ENCODE measurements at places on chromosomes 5 and 9.

GRCh38 chr5:154038261-154038706 lies 426 bp downstream of the FAM114A2 start:
- DNase-seq, result peak; percentile 48

- no peak for DNase-seq
Observed at GRCh38 chr5:157273131-157273556, 7.2 kb downstream of the CYFIP2 start.

DNA sequence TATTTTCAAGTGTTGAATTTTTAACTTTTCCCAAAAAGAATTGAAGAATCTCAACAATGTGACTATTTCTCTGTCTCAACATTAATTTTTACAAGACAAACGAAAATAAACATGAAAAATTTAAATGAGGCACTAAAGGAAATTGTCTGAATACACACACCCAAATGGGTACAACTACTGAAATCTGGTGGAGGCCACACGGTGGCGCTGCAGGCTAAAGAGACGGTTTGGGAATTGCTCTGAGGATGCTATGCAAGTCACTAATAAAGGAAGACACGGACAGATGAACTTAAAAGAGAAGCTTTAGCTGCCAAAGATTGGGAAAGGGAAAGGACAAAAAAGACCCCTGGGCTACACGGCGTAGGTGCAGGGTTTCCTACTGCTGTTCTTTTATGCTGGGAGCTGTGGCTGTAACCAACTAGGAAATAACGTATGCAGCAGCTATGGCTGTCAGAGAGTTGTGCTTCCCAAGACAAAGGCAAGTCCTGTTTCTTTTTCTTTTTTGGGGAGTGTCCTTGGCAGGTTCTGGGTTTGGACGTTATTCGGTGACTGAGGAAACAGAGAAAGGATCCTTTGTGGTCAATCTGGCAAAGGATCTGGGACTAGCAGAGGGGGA lies at the start of gene PCDHB10:
Gene PCDHB10 (plus strand): TSS at position 244 of the 616 bp plus-strand sequence. CDS start 200 bp downstream, at position 444.
- DNase-seq, result peak; percentile 17

DNA sequence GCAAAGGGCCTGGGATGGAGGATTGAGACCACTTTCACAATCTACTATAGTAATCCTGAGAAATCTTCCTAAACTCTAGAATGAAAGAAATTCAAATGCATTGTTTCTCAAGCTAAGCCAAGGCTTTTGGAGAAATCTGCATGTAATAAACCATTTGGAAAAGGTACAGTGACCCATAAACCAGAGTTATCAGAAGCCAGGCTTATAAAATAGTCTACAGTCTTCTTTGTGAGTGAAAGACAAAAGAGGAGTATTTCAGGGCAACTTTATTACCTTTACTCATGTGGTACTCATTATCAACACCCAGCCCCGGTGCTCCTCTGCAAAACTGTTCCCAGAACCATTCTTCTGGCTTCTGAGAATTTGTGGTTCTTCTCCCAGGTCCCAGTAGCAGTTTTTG lies 87.0 kb downstream of the GALNT10 start:
- DNase-seq, result no peak

DNA sequence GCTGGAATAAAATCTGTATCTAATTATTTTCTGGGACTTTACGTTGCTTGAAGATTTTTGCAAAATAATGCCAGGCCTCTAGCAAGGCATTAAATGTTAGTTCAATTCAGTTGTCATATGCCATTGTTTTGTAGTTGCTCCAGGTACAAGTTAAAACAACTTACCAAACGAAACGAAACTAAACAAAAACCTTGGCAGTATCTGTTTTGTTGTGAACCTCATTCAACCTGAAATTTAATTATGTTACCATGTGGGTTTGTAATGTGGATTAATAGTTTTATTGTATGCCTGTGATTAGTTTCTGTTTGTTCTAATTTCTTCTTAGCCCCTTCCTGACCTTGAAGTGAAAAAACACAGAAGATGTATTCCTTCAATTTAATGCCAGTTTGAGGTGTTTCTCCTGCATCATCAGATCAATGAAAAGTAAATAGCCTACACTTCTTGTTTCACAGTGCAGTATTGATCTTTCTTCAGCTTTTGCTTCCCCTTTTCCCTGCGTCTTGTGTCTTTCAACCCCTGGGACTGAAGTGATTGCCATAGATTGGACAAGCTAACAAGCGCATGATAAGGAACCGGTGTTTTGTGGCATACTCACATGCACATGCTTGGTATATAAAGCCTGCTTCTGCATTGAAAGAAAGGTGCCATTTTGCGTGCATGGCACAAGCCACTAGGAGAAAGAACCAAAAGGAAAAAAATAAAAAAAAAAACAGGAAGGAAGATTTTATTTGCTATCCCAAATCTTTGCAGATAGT lies 699.0 kb upstream of the ARRDC3 start:
- no peak for DNase-seq

- DNase-seq, result no peak
Observed at GRCh38 chr9:116020146-116020545, 133.4 kb upstream of the PAPPA start.

- DNase-seq, result no peak
Observed at GRCh38 chr9:97759581-97760288, 62.6 kb upstream of the XPA start.

GRCh38 chr9:28820741-28821140 lies 1247.5 kb upstream of the C9orf72 start:
- no peak for DNase-seq

DNA sequence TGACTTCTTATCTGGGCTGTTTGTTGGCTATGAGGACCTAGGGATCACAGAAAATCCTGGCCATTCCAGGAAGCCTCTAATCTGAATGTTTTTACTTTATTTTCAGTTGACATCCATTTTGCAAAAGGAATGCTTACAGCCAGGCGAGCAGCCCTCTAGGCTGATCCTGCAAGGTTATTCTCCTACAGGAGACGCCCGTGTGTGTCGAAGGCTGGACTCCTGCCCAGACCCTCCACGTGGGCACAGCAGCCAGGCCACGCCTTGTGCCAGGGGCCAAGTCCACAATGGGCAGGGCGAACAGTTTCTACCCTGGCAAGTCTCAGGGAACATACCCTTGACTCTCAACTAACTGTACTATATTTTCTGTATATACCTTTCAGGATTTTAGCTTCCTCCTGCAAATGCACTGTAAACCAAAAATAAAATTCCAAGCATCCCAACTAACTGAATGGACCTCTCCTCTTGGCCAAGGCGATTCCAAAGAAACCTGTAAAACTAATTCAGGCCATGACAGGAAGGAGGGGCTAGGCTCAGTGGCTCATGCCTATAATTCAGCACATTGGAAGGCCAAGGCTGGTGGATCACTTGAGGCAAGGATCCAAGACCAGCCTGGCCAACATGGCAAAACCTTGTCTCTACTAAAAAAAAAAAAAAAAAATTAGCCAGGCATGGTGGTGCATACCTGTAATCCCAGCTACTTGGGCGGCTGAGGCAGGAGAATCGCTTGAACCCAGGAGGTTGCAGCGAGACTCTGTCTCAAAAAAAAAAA lies 5.7 kb downstream of the CMBL start:
- no peak for DNase-seq

DNA sequence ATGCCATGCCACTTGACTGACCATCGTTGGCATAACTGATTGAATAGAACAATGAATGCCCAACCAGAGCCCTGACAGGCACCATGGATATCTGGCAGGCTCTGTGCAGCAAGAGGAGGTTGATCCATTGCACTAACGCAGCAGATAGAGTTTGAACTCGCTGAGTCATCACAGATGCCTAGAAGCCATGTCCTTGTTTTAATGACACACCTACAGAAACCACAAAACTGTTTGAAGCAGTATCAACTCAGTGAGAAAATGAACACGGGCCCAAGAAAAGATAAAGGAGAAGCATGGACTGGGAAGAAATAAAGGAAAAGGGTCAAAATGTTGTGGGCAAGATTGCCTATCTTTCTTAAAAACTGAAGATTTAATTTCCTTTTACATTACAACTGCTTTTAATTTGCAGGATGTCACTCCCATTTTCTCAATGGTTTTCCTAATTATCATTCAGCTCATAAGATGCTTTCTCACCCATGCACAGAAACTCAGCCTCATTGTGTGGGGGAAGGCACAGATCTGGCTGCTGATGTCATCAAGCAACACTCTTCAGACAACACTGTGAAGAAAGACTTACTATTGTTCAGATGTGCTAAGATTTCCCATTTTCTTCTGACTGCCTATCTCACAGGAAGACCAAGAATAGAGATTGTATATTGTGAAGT lies 129.0 kb downstream of the PIK3R1 start:
- no peak for DNase-seq

DNA sequence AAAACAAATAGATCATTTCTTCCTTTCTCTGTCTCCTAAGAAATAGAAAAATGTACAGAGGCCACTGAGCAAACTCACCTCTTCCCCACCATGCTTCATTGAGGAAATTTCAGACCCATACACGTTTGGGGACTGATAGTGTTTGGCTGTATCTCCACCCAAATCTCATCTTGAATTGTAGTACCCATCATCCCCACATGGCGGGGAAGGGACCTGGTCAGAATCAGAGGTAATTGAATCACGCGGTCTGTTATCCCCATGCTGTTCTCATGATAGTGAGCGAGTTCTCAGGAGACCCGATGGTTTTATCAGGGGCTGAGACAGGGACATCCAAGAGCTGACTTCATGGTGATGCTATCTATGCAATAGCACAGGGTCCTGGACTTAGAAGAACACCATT lies 1655.8 kb downstream of the MAT2B start:
- DNase-seq, result peak; percentile 25

GRCh38 chr5:139845846-139846681 lies 50.5 kb downstream of the PSD2 start:
- no peak for DNase-seq

DNA sequence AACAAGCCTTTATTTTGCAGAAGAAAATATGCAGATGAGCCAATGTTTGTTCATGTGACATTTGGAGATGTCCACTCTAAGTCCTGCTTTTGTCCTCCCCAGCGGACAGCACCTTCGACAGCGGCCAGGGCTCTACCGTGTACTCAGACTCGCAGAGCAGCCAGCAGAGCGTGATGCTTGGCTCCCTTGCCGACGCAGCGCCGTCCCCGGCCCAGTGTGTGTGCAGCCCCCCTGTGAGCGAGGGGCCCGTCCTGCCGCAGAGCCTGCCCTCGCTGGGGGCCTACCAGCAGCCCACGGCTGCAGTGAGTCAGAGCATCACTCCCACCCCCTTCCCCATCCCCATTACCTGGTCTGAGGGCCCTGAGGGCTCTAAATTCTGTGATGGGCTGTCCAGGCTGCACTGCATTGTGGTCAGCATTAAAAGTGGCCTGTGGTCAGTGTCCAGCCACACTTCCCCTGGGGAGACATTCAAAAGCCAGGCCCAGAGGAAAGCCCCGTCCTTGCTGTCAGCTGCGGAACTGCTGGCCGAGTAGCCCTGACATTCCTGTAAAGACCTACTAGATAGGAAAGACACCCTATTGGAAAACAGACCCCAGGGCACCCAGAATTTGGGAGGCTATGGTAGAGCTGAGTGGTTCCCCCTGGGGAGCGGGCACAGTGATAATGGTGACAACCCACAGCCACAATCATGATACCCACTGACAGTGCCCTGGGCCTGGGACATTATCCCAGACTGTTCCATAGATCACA lies 69.0 kb downstream of the WNK2 start:
- no peak for DNase-seq

DNA sequence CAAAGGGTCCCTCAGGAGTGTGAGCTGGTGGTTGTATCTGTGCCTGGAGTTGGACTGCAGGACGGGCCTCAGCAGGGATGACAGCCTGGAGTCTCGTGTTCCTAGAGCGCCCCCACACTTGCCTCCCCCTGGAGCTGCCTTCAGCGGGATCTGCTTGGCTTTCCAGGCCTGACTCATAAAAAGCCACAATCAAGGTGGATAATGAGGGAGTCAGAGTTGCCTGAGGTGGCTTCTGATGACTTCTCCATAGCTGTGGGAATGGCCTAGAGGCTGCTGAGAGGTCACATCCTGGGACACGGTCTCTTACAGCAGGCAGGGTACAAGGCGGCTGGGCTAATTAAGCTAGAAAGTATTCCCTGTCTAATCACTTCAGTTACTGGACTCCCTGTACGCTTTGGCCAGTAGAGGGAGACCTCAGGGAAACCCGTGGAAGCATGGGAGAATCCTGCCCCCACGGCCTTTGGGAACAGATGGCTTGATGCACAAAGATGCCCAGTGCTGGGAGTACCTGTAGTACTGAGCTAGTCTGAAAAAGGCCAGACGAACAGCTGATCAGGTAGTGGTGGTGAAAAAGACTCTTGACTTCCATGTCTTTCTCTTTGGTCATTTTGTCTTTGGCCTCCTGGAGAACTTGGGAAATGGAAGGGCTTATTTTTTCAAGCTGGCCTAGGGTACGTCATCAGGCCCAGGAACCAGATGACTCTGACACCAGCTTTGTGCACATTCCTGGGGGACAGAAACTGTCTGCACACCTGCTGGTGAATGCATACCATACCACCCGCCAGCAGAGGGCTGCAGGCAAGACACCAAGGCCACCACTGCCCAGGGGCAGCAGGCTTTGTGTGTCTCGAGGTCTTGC lies 16.1 kb upstream of the FRRS1L start:
- peak; percentile 62 for DNase-seq

GRCh38 chr5:143659599-143660238 lies 152.2 kb upstream of the HMHB1 start:
- DNase-seq, result no peak

DNA sequence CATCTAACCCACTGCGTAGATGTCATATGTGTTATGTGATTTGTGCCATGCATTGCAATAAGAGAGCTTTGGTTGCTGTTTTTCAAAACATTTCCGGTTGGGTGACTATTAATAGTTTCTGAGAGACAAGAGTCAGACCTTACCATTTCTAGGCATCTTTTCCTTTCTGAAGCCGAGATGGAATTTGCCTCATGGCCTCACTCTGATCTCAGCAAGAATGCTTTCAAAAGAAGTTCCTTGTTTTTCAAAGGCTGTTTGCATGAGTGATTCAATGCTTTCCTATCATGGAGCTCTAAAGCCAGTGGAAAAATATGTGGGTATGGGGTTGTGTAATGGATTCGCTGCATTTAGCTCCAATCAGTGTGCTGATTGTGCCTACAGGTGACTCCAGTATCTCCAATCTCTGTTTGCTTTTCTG lies 203.1 kb upstream of the PPP1R2B start:
- DNase-seq, result no peak

GRCh38 chr5:141611289-141611688 lies 7.5 kb downstream of the DIAPH1 start:
- DNase-seq, result no peak

- DNase-seq, result no peak
Observed at GRCh38 chr5:439636-440035, 3.3 kb upstream of the EXOC3 start.

DNA sequence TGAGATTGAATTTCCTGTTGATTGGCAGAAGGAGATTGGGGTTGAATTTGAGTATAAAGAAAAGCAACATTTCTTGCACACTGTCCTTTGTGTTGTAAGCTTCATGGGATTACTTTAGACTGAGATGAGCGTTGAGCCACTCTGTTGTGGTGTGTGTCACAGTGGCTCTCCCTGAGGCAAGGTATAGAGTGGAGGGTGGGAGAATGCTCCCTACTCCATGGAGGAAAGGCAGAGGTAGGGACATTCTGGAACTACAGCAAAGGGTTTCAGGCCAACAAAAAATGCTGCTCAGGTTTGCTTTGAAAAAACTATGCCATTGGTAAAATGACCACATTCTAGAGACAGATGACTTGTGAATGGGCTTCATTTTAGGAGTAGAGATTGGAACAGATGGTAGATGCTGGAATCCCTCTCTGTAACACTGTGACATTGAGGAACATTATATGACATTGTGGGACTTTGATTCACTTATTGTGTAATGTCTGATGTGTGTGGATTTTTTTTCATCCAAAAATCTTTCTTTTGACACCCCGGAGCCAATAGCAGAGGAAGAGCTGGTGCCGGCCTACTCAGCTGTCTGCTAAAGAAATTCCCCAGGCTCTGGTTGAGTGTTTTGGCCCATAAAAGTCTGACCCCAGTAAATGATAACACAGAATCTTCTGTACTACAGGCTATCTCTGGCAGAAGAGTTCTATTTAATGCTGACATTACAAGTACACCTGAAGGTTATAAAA lies 6.2 kb upstream of the CEP120 start:
- DNase-seq, result no peak
